Endodermal cell (in vitro differentiated cells): ENCODE measurements at places on chromosomes 3 and 15. TPM values are rescaled to one million over a fixed set of nuclear protein-coding genes. Genes with fewer than 3 reads are reported as not detected.

Gene ATP2C1
- 81.3 to 114 TPM (median 89.6 TPM) in 3 replicates for total RNA-seq

Gene CPLX3
- not detected in 2 replicates for total RNA-seq

Gene SAMMSON
- total RNA-seq, result not detected in 2 replicates

Gene GPR27
- total RNA-seq, result 4.4 to 7.4 TPM (median 6.5 TPM) in 3 replicates

Gene CPNE9
- total RNA-seq, result 0.15 to 0.23 TPM (median 0.23 TPM) in 3 replicates

Gene ROPN1B
- total RNA-seq, result not detected in 3 replicates

Gene IL12A
- 0.29 TPM in 1 of 2 replicates, not detected in the other for total RNA-seq

Gene DLEC1
- 3.0 to 6.2 TPM (median 6.0 TPM) in 3 replicates for total RNA-seq

Gene C3orf22
- total RNA-seq, result not detected in 2 replicates

Gene CELF6
- total RNA-seq, result 0.40 to 0.76 TPM (median 0.62 TPM) in 3 replicates

Gene RBP2
- total RNA-seq, result not detected in 2 replicates

Gene RARB
- 17.2 to 23.1 TPM (median 21.9 TPM) in 3 replicates for total RNA-seq

Gene MUC13
- 0.15 TPM in 1 of 2 replicates, not detected in the other for total RNA-seq

Gene DUOX1
- total RNA-seq, result 1.2 to 3.3 TPM (median 1.9 TPM) in 3 replicates

Gene TMEM158
- 0.31 to 1.4 TPM (median 0.34 TPM) in 3 replicates for total RNA-seq

Gene CHRNB4
- 0.22 to 0.40 TPM (median 0.38 TPM) in 3 replicates for total RNA-seq

Gene AKAP13
- total RNA-seq, result 103 and 131 TPM in 2 replicates

Gene CPA3
- total RNA-seq, result not detected in 2 replicates

Gene KIAA1143
- total RNA-seq, result 46.8 TPM in 2 replicates

Gene SAMD7
- total RNA-seq, result not detected in 2 replicates

Gene THSD4
- total RNA-seq, result 3.5 to 5.4 TPM (median 4.6 TPM) in 3 replicates
